ENCODE measurements at places on chromosomes 16 and 17.

GRCh38 chr16:70635336-70636016, 10.9 kb upstream of the IL34 start:
- DNase-seq: no peak

DNA sequence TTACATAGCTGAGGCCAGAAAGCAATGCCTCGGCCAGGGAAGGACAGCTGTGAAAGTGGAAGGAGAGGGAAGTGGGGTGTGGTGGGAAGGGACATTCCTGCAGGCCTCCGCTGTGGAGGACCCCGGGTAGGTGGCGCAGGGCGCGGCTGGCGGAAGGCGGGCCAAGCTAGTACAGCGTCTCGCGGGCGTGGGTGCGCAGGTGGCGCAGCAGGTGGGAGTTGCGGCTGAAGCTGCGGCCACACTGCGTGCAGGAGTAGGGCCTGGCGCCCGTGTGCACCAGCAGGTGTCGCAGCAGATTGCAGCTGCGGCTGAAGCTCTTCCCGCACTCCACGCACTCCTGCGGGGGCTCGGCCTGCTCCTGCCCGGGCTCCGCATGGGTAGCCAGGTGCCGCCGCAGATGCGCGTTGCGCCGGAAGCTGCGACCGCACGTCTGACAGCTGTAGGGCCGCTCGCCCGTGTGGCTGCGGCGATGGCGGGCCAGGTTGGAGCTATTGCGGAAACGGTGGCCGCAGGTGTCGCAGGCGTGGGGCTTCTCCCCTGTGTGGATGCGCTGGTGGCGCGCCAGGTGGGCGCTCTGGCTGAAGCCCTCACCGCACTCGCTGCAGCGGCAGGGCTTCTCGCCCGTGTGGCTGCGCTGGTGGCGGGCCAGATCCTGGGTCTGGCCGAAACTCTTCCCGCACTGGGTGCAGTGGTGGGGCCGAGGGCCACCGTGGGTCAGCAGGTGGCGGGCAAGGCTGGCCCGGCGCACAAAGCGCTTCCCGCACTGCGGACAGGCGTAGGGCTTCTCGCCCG, 10.0 kb downstream of the ZSCAN10 start:
- no peak for DNase-seq

DNA sequence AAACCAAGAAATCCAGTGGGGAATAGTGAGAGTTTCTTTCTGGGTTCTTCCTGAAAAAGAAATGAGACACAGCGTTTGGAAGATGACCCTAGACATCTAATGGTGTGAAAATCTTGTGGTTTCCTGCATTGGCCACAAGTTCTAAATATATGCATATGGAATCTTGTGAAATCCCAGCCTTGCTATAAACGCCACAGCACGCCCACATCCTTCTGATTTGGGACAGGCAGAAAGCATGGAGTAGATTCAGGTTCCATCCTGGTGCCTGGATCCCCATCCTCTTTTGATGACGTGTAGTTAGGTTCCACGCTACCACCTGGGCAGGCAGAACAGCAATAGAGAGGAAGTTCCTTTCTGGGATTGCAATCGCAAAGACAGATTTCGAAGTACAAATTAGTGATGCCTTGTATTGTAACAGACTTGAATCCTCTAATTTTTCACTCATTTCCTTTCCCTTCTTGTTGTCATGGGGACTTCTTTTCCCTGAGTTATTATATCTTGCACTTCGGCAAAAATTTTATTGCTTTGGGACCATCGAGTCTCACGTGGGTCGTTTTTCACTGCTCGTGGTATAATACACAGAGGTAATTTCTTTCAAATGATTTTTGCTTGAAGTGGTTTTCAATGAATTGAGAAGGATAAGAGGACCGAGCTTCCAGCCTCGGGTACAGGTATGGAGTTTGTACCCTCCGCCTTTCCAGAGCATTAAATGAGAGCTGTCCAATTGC, 37.6 kb downstream of the HS3ST4 start:
- DNase-seq: no peak

- no peak for DNase-seq
Measured at GRCh38 chr16:85359147-85359822, 247.0 kb upstream of the CIBAR2 start.

DNA sequence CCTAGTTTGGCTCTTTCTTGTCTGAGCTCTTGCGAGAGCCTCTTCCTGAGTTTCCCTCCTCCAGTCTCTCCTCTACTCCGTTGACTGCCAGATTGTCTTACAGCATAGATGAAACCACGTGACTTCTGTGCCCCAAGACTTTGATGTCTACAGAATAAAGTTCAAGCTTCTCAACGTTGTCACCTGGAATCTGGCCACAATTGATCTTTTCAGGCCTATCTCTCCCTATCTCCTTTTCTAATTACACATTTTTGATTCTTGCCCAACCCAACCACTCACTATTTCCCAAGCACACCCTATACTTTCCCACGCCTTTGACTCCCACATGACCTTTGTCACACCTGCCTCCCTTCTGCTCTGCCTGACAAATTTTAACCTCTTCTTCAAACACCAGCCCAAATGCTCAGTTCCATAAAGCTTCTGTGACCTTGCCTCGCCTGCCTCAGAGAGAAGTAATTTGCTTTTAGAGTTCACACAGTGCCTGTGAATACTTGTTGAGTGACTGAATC, 52.4 kb upstream of the PMFBP1 start:
- no peak for DNase-seq

DNA sequence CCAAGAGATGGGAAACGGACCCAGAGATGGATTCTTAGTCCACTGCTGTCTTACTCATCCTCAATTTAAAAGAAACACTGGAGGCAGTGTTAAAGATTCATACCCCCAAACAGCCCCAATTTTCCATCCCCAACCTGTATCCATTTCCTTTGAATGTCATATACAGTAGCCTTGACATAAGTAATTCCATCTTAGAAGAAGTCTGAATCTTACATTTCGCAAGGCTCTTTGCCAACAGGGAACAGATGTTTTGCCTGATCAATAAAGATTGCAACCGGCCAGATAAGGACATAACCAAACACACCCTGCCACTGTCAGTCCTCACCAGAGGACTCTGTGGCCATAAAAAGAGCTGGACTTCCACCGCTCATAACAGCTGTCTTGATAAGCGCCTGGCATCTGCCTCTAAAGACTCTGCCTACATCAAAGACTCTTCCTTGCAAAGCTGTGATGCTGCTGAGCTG, 59.0 kb upstream of the MED9 start:
- no peak for DNase-seq

All from SHP77 treated with DMSO at 0.1 percent for 48 hours (cell line).